ENCODE measurements at places on chromosomes 1 and 21.

- no peak for DNase-seq
These were observed 1629.3 kb downstream of the MRPL39 start for GRCh38 chr21:23977971-23978370.

DNA sequence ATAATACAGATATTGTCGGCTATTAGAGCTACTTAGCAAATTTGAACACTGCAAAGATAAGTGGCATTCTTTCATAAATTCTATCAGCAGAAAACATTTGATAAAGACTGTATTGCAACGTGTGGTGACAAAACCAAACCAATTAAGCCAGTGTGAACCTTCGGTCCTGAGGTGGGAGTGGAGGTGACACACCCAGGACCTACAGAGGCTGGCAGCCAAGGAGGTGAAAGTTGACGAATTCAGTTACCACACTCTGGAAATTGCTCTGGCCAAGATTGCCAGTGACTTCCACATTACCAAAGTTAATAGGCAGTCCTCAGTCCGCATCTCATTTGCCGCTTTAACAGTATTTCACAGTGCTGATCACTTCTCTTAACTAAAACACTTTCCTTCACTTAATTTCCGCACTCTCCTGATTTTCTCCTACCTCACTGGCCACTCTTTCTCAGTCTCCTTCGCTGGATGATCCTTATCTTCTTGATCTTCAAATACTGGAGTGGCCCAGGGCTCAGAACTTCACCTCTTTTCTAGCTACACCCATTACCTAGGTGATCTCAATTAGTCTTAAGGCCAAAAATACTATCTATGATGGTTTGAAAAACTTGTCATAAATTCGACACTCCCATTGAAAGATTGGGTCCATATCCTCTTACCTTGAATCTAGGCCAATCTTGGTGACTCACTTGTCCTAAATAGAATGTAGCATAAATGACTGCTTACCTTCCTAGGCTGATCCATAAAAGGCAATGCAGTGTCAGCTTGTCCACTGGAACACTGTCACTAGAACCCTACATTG lies 5.1 kb upstream of the CDC42BPA start:
- no peak for DNase-seq

DNA sequence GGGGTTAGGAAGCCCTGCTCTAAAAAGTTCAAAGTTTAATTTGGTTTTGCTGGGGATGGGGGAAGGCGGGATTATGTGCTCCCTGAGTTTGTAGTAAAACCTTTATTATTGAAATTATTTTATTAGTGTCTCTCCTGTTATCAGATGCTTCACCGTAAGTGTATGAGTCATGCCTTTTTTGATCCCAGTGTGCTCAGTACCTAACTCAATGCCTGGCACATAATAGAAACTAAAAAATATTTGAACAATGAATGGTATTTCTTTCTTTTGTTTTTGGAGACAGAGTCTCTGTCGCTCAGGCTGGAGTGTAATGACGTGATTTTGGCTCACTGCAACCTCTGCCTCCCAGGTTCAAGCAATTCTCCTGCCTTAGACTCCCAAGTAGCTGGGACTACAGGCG lies 6.4 kb downstream of the SNRPE start:
- DNase-seq: no peak

DNA sequence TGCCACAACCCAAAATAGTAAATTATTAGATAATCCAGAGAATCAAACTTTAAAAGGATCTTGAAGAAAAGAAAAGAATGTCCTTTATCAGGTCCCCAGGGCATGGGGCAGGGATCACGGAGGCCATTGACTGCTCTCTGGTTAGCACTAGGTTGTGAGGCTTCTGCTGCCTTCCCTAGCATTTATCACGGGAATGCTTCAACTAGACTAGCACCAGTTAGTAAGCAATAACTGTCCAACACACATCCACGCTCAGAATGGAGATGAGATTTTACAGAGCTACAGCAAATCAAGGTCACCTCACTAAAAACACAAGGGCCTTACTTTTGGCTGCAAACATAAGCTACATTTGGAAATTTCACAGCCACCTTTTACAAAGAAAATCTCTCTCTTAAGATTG lies 304.0 kb downstream of the NFIA start:
- DNase-seq: no peak

DNA sequence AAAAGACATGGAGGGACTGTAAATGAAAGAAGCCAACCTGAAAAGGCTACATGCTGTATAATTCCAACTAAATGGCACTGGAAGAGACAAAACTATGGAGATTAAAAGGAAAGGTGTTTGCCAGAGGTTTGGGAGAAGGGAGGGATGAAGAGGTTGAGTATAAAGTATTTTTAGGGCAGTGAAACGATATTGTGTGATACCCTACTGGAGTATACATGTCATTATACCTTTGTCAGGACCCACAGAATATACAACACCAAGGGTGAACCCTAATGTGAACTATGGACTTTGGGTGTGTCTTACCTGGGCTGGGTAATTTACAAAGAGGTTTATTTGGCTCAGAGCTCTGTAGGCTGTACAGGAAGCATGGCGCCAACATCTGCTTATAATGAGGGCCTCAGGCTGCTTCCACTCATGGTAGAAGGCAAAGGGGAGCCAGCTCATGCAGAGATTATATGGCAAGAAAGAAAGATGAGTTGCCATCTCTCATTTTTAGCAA lies 73.4 kb downstream of the CD2 start:
- DNase-seq: no peak

DNA sequence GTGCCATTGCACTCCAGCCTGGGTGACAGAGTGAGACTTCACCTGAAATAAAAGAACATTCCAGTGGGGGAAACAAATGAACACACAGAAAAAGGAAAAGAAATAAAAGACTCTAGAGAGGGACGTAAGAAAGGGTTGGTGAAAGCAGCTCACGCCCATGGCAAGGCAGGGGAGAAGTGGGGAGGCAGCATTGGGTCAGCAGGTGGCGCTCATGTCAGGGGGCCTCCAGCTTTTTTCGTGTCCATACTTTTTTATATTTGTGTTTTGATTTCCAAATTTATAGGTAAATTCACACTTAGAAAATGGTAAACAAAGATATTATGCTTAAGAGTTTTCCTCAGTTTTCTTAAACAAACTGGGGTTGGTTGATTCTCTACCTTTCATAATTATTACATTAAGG lies 45.5 kb downstream of the VPS13D start:
- no peak for DNase-seq

- no peak for DNase-seq
These were observed 97.5 kb upstream of the EDN2 start for GRCh38 chr1:41582004-41582325.

- no peak for DNase-seq
These were observed 262.4 kb downstream of the PTPRC start for GRCh38 chr1:198901266-198901665.

DNA sequence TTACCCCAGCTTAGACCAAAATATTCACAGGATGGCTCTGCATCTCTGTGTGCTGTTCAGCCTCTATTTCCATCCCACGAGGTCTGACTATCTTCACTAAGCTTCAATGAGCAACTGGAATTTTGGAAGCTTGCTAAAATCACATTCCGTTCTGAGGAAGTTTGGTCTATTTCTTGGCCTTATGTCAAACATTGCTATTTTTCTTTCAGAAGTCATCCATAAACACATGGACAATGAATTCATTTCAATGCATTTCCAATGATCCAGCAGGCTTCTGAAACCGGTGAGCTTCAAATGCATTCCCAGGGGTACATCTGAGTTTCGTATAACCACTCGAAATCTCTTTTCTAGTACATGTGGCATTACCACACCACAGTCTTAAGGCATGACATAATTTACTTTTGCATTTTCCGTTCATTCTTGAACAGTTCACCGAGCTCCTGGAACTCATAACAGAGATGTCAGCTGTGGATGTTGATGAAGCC lies 294.1 kb upstream of the KAZN start:
- DNase-seq: peak; percentile 50

DNA sequence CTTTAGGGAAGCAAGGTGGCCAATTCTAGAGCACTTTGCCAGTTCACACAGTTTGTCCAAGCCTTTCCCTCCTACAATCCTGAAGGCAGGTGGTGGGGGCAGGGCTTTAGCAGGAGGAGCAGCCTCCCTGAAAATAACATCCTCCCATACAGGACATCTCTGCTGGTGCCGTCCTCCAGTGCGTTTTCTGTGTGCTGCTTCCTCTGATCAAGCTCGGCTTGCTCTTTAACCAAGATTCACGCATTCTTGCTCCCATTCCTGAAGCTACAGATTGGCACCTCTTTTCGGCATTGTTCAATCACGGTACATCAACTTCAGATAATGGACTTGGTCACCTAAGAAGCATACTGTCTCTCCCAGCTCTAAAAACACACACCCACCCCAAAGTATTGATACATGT lies 7.5 kb upstream of the DPT start:
- DNase-seq: no peak

GRCh38 chr1:205267306-205267902 lies 39.7 kb downstream of the TMCC2 start:
- no peak for DNase-seq

DNA sequence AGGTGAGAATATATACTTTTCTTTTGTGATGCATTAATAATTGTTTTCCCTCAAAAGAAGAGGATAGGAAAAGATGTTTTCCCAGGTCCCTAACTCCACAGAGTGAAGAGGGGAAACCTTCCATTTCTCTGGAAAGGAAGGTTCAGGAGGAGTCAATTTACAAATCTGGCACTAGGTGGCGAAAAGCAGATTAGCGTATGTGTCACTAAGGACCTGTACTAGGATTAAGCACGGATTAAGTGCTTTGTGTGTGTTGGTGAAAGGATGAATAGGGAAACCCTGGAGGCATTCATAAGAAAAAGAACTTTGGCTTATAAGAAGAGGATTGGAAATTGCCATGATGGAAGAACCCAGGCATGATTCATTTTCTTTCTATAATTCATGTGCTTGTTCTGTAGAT lies 410.1 kb upstream of the PLXNA2 start:
- DNase-seq: peak; percentile 27

GRCh38 chr1:219536038-219536437 lies 76.9 kb downstream of the ZC3H11B start:
- no peak for DNase-seq

- no peak for DNase-seq
These were observed 58.1 kb downstream of the SCCPDH start for GRCh38 chr1:246782120-246782900.

- no peak for DNase-seq
These were observed 30.0 kb downstream of the MATN1 start for GRCh38 chr1:30693366-30693765.

GRCh38 chr21:37263827-37264600 lies 3.1 kb downstream of the VPS26C start:
- no peak for DNase-seq

- no peak for DNase-seq
These were observed 11.7 kb downstream of the FRRS1 start for GRCh38 chr1:99754697-99755096.

GRCh38 chr1:84143796-84144565 lies at the start of gene PRKACB:
Gene PRKACB (plus strand): TSS chr1:84144271. CDS start chr1:84144362, 91 bp downstream.
- no peak for DNase-seq

- DNase-seq: no peak
These were observed 5.5 kb downstream of the ETS2 start for GRCh38 chr21:38811257-38811656.

- no peak for DNase-seq
These were observed 41.7 kb downstream of the SEC16B start for GRCh38 chr1:177928194-177928593.

GRCh38 chr1:17895986-17896385 lies 140.9 kb downstream of the ACTL8 start:
- no peak for DNase-seq

DNA sequence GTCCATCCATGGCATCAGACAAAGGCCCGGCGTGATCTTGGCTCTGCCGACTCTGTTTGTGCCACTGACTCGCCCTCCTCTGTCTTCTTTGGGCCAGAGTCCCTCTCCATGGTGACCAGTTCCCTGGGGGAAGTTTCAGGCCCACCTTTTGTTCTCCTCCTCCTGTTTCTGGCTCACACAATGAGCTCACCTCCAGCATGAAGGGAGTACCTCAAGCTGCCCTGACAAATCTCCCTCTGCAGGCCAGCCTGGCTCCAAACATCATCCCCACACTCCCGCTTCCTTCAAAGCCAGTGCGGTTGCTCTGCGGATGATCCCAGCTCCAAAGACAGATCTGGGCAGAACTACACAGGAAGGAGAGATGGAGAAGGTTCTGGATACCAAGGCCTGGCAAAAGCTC lies 576.6 kb downstream of the NPHP4 start:
- DNase-seq: no peak

DNA sequence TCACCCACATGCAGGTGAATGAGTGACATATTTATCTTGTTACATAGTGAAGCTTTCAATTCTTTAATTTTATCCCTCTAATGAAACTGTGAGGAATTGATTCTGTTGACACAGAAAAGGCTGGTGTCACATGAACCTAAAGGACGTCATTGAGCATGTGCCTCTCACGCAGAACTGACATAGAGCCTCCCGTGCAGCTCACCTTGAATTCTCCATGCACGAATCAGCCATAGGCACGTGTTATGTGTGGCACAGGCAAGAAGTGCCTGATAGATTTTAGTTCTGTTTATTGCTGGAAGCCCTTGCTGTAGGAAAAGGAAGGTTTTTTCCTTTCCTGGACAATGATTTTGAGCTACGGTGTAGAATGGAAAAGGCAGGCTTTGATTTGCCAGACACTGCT lies 11.3 kb downstream of the ADARB1 start:
- no peak for DNase-seq

GRCh38 chr1:62425041-62425440 lies 11.8 kb upstream of the USP1 start:
- DNase-seq: no peak

- no peak for DNase-seq
These were observed 122.8 kb upstream of the RAB4A start for GRCh38 chr1:229148041-229148671.

GRCh38 chr1:72777918-72778317 lies 495.6 kb upstream of the NEGR1 start:
- peak; percentile 5 for DNase-seq

GRCh38 chr1:155050560-155051341 lies at the start of gene ADAM15:
Gene ADAM15 (plus strand): TSS chr1:155051316. CDS start chr1:155051387, 71 bp downstream.
- DNase-seq: no peak

DNA sequence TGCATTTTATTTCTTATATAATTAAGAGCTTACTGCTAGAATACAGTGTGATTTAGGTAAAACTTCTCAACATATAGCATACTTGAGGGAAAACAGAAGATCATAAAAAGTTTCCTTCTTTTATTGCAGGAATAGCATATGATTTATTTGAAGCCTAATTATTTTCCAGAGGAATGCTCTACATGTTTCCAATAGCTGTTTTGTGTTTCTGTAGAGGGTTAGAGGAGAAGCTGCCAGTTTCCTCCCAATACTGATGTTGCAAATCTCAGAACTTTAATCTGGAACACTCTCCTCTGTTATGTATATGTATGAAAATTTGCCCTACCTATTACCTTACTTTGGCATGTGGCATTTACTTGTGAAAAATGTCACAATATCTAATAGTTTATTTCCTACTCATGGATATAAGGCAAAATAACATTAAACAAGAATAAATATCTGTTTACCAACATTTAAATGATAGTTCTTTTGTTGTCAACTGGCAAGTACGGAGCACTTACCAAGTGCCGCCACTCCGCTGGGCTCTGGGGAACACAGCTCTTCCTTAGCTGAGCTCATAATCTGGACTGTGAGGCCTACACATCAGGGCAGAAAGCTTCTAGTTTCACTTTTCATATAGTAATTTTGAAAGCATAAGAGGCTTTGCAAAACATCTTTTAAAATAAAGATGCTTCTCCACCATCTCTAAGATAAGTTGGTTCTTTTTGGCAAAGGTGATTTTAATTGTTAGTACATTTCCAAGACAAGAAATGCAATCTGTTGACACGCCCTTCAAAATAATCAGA lies 239.8 kb upstream of the C1orf105 start:
- DNase-seq: no peak

GRCh38 chr1:165795894-165796293 lies 27.2 kb upstream of the TMCO1 start:
- no peak for DNase-seq

Measured in retinal pigment epithelial cell (primary cell).